ENCODE measurements at places on chromosomes 1 and 21.

DNA sequence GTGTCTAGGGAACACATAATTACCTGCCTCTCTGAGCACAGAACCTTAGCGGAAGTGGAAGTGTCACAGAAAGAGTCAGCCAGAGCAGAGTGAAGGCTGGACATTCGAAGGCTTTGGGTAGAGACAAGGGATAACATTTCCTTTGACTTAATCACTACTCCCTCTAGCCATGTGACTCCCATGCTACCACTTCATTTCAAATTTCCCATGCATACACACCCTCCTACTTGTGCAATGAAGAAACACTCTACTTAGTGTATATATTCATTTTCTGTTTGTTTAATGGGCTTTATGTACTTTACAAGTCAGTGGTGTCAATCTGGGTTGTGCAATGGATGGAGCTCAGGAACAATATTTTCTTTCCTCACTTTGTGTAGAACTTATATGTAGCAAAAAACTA lies 6.9 kb downstream of the ANKRD35 start:
- no peak for DNase-seq

DNA sequence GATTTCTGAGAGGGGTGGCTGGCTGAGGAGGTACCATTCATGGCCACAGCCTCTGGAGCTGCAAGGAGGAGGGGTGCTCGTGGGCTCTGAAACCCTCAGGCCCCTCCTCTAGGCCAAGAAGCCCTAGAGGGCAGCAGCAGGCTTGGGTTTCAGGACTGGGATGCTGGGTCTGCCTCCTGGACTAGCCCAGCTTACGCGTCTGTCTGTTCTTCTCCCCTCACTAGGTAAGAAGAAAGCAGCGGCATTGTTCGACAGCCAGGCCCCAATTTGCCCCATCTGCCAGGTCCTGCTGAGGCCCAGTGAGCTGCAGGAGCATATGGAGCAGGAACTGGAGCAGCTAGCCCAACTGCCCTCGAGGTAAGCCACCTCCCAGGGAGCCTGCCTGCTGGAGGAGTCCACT lies 60.3 kb downstream of the TMEM53 start:
- DNase-seq = no peak

DNA sequence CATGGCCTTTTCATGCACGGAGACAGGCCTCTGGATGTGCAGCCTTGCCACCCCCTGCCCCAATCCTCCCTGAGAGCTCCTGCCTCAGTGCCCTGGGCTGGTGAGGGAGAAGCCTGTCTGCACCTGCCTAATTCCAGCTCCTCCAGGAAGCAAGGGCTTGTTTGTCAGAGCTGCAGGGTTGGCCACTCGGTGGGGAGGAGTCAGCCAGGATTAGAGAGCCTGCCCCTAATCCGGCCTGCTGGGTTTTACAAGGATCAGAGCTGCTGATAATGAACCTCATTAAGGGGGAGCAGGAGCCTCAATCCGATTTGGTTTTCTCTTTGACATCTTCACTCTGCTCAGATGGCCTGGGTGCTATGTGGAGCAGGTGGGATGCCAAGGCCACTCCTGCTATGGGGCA lies 31.9 kb upstream of the LHX4 start:
- no peak for DNase-seq

- DNase-seq = no peak
Measured at GRCh38 chr1:192830595-192831246, 21.9 kb downstream of the RGS2 start.

GRCh38 chr1:164683235-164683634 lies 124.3 kb downstream of the PBX1 start:
- no peak for DNase-seq

DNA sequence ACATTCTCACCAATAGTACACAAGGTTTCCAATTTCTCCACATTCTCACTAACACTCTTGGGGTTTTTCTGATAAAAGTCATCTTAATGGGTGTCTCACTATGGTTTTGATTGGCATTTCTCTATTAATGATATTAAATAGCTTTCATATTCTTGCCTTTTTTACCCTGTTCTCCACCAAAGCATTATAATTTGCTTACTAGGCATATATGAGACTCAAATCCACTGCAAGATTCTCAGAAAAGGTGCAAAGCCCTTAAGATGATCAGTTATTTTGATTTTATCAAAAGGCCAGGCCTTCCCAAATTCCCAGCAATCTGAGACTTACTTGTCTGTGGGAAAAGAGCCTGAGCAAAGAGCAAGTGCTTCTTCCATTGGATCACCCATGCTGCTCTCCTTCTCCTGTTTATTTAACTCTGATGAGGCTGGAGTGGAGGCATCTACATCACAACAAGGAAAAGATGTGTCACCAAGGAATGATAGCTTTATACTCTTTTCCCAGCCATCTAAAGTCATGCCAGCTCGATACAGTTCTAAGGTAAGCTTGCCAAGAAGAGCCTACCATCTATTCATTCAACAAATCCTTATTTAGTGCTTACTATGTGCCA lies 24.6 kb downstream of the CLSPN start:
- DNase-seq = no peak

- DNase-seq = no peak
Measured at GRCh38 chr21:22955559-22955958, 1957.3 kb downstream of the NCAM2 start.

GRCh38 chr21:31457675-31458074 lies 113.6 kb upstream of the TIAM1 start:
- DNase-seq = no peak

DNA sequence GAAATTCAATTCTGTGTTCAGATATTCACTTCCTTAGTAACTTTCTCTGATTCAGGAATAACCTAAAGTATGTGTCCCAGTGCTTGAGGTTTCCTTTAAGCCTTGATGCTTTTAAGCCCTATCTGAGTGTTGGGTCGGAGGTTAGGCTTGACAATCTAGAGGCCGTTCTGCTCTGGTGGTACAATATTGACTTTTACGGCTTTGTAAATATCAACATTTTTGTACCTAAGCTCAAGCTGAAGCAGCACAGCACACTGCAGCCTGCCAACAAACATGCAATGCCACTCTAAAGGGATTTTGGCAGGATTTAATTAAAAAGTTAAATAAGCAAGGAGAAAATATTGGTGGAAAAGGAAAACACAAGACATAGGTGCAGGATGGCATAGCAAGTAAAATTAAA lies 279.2 kb downstream of the NEGR1 start:
- DNase-seq = no peak

GRCh38 chr21:46489800-46490199 lies 31.1 kb downstream of the DIP2A start:
- no peak for DNase-seq

DNA sequence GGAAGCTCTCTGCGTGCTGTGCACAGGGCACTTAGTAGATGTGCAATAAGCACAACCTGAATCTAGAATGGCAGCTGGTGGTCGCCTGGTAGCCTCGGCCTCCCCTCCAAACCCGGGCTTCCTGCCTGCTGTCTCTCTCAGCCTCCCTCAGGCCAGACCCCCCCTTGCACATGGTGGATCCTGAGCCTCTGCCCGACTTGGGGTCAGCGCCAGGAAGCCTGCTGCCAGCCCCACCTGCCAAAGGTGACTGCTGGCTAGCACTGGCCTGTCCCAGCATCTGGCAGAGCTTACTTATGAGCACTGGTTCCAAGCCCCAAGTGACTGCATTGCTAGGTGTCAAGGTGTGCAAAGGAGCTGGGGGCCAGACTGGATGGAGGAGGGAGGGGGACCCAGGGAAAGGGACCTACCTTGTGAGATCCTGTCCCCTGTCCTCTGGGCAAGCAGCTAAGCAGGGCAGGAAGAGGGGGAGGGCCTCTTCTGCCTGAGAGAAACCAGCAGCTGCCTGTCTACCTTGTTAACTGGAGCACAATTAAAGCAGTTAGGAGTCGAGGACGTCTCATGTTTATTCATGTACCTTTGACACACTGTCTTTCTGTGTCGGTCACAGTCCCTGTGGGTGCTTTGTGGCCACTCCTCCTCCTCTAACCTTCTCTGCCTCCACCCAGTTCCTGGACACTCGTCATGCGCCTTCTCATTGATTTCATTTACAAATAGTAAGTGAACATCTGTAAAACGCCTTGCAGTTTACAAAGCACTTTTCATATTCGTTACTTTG lies 100.9 kb downstream of the DDX20 start:
- no peak for DNase-seq

DNA sequence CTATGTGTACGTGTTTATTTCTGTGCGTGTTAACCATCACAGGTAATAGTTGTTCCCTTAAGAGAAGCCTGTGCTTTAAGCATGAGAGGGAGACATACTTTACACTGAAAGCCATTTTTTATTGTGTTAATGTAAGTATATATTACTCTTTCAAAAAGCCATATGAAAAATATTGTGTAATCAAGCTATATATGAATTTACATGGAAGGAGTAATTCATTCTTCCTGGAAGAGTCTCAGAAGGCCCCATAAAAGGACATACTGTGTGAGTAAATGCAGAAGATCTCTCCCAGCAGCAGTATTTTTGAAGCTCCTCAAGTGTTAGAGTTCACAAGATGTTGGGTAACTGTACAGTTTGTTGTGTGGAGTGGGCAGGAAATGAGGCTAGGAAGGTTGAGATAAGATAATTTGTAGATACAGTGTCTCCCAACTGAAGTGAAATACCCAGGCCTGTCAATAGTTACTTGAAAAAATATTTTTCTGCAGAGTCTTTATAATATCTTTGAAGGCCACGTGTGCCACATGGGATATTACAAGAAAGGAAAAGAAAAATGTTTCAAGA lies 138.3 kb downstream of the PTGER3 start:
- DNase-seq = no peak

GRCh38 chr1:163844459-163844858 lies 522.7 kb downstream of the NUF2 start:
- DNase-seq = no peak

- no peak for DNase-seq
Measured at GRCh38 chr1:221636096-221636495, 105.8 kb downstream of the DUSP10 start.

DNA sequence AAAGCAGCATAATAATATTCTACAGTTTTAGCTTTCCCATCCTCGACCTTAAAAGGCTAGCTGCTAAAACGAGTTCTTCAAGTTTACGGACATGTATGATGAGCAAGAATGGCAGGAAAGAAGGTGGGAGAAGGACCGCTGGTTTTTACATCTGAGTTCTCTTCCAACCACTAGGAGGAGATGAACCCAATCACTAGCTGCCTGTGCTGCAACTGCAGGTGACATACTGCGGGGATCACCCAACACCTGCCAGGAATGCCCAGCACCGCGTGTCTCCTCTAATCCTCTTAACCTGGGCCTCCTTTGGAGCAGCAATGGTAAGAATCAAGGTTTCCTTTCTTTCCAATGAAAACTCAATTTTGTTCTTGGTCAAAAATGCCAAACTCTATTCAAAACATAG lies 23.5 kb downstream of the TOR3A start:
- DNase-seq = no peak

- no peak for DNase-seq
Measured at GRCh38 chr1:32178380-32179192, 889 bp upstream of the TXLNA start.

GRCh38 chr1:196651637-196652215 lies at the start of gene CFH:
Gene CFH (plus strand): TSS chr1:196652043. CDS start chr1:196652118, 75 bp downstream.
- DNase-seq = no peak

- DNase-seq = no peak
Measured at GRCh38 chr1:26190373-26190987, at the start of gene CATSPER4. Gene CATSPER4 (plus strand): TSS chr1:26190602. CDS start chr1:26190628, 26 bp downstream.

- DNase-seq = no peak
Measured at GRCh38 chr1:84644472-84644871, 45.8 kb downstream of the SSX2IP start.

- DNase-seq = no peak
Measured at GRCh38 chr21:25709684-25710265, 24.9 kb downstream of the ATP5PF start.

DNA sequence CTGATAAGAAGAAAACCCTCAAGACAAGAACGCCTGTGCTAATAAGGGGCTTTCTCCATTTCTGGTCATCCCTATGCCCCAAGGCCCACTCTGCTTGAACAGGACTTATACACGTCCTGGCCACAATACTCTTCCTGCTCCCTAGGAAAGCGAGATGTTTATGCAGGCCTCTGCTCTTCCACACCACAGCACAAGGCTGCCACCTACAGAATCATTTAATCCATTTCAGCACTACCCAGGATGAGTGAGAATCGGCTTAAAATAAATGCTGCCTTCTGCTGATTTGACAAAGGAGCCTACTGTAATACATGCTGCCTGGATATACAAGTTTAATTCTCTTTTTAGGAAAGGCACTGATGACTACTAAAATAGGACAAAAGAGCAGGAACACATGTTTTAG lies 29.4 kb downstream of the FRRS1 start:
- DNase-seq = no peak

DNA sequence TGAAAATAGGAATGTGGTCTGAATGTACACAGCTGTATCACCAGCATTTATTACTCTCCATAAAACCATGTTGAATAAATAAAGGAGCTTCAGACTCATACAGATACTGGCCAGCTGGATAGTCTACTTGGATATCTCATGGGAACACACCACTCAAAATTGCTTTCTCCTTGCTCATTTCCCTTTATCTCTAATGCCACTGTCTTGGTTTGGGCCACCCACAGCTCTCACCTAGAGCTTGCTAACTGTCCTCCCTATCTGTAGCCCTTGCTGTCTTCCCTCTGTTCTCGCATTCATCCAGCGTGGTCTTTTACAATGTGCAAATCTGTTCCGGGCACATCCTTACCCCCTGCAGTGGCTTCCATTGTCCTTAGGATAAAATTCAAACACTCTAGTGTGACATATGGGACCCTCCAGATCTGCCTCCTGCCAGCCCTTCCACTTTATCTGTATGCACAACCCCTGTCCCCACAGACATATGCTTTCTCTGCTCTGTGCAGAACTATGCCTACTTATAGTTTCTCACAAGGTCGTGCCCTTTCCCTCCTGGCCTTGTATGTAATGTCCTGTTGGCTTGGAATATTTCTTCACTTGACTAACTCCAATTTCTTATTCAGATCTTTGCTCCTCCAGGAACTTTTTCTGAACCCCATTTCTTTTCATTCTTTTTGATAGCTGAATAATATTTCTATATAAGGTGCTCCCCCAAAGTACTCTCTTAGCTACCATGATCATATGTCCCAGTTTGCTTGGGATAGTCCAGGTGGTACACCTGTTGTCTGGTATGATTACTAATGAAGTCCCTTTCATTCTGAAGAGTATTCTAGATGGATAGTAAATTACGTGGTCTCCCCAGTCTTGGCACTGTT lies 2.9 kb downstream of the FLVCR1 start:
- no peak for DNase-seq

GRCh38 chr1:47703156-47703825 lies 265.4 kb downstream of the FOXD2 start:
- no peak for DNase-seq

DNA sequence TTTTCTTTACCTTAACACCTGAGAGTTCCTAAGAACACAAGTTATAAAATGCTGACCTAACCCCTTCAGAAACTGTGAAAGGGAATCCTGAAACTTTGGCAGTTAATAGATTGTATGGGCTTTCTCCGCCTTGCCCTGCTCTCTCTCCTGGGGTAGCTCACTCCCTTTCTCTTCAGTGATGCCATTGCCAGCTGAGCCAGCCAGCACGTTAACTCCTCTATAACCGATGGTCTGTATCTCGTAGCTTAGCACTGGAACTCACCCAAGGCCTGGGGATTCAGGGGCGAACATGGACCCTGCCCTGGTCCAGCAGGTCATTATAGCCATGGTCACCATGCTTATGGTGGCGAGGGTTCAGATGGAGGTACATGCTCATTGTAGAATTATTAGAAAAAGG lies 40.7 kb downstream of the TRAPPC10 start:
- no peak for DNase-seq

- DNase-seq = no peak
Measured at GRCh38 chr1:220966473-220966872, 87.2 kb downstream of the HLX start.
